Chondrocyte (in vitro differentiated cells): ENCODE measurements at places on chromosomes 4 and X. TPM values are rescaled to one million over a fixed set of nuclear protein-coding genes. Genes with fewer than 3 reads are reported as not detected.

The GPR143 gene
- not detected in 3 replicates for total RNA-seq

The MAPK10 gene
- total RNA-seq = 14.1 to 75.6 TPM (median 14.4 TPM) in 3 replicates

The ADGRG4 gene
- 0.24 to 0.36 TPM (median 0.30 TPM) in 3 replicates for total RNA-seq

The BTC gene
- total RNA-seq = 0.33 to 0.41 TPM (median 0.40 TPM) in 3 replicates

The FGF5 gene
- total RNA-seq = 1.3 to 5.8 TPM (median 4.5 TPM) in 3 replicates

The SHOX gene
- 0.15 TPM in 1 of 3 replicates, not detected in the others for total RNA-seq

The CLDN22 gene
- not detected in 3 replicates for total RNA-seq
